Thyroid gland (tissue), 4 donors: ENCODE measurements at places on chromosomes 1 and 21. TPM values are rescaled to one million over a fixed set of nuclear protein-coding genes. Genes with fewer than 3 reads are reported as not detected.

DNA sequence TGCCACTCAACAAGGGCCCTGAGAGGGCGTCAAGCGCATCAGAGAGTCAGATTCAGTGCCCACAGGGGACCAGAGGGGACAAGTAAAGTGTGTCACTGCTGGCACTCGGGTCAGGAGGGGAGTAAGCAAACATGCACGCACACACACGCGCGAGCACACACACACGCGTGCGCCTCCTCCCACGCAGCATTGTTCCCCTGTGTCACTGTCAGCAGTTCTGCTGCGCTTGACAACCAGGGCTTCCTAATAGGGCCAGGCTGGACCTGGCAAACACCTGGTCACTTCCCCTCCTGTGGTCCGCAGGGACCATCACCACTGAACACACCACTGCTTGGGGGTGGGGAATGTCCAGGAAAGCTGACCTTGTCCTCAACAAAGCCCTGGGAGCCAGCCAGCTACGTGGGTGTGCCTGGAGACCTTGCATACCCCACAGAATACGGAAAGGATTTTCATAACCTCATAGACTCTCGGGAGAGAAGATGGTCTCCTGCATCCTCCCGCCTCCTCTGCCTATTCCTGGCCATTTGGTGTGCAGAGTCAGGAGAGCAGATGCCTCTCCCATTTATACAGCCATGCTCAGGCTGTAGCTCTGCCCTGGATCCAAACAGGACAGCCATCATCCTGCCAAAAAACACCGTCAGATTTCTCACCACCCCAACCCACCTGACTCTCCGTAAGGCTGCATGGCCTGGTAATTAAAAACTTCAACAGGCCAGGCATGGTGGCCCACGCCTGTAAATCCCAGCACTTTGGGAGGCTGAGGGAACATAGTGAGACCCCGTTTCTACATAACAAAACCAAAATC lies 73.2 kb downstream of the SSBP3 start:
- DNase-seq = no peak

GRCh38 chr1:116321766-116322175 lies 51.3 kb upstream of the ATP1A1 start:
- no peak for DNase-seq

DNA sequence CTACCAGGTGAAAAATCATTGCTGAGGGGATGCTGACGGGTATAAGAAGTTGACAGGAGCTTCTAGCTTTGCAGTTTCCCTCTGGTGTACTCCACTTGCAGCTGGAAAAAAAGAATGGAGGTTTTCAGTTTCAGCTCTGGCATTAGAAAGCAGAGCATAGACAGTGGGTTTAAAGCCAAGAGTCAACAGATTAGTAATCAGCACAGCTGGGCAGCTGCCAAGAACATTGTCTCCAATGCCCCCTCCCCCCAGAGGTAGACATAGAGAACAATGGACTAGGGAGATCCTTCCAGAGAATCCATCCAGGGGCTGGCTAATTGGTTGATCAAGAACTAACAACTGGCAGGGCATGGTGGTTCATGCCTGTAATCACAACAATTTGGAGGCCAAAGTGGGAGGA lies 10.1 kb upstream of the ZBTB8B start:
- DNase-seq = peak; percentile 3

DNA sequence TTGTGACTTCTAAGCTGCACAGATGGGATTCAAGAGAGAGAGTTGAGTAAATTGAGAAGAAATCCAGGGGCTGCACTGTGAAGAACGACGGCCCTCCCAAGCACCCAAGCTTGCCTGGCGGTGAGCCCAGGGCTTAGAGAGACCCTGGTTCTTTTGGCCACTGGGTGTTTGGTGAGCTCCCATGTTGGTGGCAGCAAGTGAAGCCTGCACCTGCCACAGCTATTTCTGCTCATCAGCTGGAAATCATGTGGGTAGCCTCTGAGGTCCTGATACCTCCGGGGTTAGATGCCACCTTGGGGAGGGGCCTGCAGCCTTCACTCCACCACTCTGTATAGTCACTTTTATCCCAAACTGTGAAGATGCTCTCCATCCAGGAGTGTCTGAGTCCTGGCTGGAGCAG lies 6.2 kb upstream of the BTG2 start:
- DNase-seq = no peak

GRCh38 chr1:243890576-243890975 lies 40.5 kb upstream of the AKT3 start:
- DNase-seq = no peak

GRCh38 chr1:59046730-59047157 lies 250.2 kb upstream of the FGGY start:
- DNase-seq = peak; percentile 21

DNA sequence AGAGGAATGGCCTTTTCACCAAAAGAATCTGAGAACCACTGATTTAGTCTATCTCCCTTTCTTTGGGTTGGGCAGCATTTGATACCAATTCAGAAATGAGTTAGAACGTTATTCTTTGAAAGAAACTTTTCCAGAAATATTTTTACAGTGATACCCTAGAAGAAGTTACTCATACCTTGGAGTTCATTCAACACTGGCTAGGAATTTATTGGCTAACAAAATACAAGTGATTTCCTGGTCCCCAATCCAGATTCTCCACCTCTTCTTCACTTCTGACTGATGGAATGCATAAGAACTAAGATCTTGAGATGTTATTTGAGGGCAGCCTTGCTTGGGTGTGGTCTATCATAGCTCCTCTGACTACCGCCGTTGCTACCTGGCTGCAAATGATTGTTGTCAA lies 9.4 kb downstream of the C1orf162 start:
- DNase-seq = no peak

DNA sequence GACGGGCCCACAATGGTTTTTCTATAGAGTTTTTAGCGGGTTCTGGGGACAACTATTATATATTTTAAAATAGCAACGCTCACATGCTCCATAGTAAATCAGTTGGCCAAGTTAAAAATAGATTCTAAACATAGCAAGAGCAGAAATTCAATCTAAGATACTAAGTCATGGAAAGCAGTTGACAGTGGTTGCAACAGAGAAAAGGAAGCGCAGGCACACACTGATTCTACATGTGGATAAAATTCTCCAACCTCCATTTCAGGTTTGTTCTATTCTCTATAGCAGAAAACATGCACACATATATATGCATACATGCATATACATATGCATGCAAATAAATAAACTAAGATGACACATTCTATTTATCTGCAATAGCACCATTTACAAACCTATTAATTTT lies 89.6 kb upstream of the HNRNPU start:
- DNase-seq = no peak

GRCh38 chr1:223852337-223852736 lies 6.6 kb upstream of the TP53BP2 start:
- no peak for DNase-seq

DNA sequence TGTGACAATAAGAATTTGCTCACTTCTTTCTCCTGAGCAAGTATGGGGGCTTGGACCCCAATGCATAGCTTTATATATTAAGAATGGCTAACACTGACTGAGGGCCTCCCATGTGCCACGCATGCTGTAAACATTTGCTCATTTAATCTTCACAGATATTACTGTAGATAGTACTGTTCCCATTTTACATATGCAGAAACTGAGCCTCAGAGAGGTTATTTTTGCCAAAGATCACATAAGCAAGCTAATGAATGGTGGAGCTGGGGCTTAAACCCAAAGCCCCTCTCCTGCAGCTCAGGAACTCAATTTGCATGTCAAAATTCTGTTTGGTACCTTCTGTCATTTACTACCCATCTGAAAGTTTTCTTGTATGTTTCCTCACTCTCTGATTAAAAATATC lies 163.5 kb upstream of the NFIA start:
- no peak for DNase-seq

DNA sequence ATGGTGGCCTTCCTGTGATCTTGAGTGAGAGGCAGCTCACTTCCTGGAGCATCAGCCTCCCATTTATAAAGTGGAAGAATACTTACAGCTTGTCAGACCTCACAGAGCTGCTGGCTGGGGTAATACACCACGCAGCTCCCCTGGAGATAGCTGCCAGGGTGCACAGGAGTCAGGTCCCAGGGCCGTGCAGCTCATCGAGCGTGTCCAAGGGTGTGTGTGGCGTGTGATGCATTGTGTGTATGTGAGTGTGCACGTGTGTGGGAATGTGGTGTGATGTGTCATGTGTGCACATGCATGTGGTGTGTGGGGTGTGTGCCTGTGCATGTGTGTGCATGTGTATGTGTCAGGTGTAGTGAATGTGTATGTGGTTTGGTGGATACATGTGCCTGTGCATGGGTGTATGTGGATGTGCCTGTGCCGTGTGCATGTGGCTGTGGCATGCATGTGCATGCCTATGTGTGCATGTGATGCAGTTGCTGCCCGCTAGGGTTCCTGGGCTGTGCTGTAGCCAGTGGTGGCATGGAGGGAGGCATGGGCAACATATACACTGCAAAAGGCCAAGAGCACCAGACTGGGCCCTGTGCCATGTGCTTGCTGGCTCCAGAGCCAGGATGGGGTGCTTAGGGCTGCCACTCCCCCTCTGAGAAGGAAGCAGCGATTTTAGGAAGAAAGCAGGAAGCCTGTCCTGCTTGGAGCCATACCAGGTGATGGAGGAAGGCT lies 24.6 kb downstream of the WNT3A start:
- DNase-seq = no peak

DNA sequence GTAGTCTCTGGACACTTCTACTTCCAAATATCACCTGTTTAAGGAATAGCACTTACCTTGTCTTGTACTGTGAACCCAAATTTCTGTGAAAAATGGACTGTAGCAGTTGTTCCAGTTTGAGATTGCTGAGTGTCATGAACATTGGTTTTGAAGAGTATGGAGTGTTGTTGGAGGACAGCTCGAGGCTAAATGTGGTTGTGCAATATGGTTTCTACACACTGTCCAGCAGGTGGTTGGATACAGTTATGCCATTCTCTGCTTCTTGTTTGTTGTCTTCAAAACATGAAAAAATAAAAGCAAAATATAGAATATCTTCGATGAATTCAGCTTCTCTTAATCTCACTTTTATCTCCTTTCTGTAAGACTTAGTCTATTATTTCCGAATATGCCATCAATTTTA lies 67.1 kb downstream of the DDR2 start:
- DNase-seq = no peak

DNA sequence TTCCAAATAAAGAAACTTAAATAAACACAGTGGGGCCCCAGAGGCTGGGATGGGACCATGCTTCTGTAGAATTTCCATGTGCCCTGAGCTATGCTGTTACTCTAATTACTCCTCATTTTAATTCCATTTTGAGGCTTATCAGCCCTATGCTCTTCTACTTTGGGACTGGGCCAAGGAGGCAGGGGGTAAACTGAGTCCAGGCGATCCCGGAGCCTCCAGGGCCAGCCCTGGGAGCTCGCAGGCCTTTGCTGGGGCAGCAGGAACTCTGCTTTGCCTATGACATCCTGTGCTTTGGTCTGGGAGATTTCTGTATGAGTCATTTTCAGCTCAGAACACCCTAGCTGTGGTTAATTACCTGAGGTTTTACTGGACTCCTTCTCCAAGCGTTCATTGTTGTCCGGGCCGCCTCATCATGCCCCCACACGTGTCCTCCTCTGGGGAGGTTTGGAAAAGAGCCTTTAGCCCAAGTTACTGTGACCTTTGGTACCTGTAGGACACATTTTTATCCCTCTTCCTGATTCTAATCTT lies 95.7 kb downstream of the RHOU start:
- no peak for DNase-seq

- peak; percentile 51 for DNase-seq
Observed at GRCh38 chr1:235060607-235061470, 67.8 kb downstream of the TOMM20 start.

DNA sequence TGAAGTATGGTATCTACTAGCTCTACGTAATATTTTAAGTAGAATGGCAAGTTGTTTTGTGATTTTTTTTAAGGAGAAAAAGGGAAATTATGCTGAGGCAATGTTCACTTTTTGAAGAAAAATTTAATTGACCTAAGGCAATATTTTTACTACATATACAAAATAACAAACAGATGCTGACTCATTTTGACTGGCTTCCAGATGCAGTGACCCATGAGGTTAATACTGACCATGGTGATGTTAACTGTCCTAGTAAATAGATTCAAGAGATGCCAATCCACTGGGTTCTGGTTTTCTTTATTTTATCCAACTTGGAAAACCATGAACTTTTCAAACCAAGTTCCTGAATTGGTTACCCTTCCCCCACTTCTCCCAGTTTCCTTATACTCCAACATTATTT lies 154.9 kb downstream of the CRB1 start:
- no peak for DNase-seq

DNA sequence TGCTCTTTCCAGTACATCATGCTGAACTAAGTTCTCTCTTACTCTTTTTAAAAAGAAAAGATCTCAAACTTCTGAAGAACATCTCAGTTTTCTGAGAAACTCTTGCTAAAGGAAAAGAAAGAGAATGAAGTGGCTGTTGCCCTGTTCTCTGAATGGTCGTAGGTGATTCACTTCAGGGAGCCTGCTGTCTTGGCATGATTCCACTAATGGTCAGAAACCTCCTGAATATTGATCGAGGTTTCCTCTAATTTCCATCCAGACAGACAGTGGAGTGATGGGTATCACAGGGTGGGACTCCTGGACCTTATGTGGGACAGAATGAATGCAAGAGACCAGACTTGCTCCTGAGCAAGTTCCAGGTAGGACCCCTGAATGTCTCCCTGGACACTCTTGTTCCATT lies 2.5 kb downstream of the FCRL2 start:
- DNase-seq = no peak

DNA sequence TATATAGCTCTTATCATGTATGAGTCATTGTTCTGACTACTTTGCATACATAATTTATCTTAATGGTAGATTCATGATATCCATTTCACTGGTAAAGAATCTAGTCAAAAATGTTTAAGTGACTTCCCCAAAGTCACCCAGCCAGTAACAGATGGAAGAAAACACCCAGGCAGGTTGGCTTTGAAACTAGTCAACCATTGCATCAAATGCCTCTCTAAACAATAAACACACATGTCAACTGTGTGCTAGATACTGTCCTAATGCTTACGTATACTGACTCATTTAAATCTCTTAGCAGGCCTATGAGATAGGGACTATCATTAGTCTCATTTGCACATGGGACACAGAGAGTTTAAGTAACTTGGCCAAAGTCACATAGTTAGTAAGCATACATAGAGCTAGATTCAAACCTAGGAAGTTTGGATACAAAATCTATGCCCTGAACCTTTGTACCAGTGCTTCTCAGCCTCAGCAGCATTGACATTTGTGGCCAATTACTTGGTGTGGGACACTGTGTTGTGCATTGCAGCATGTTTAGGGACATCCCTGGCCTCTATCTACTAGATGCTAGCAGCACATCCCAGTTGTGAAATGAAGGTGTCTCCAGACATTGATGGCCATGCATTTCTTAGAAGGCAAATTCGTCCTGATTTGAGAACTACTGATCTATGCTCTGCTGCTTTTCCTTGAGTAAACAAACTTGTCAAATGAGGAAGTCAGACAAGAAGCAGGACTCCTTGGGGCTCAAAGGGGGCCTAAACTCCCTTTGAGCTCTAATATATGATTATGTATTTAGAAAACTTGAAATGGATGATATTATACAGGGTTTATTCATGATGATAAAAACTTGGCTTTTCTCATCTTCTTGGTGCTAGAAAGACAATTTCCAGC lies 316.3 kb downstream of the KCNH1 start:
- no peak for DNase-seq

- no peak for DNase-seq
Observed at GRCh38 chr1:66476774-66477173, 57.2 kb upstream of the SGIP1 start.

GRCh38 chr1:5514527-5515183 lies 477.6 kb downstream of the NPHP4 start:
- peak; percentile 75 for DNase-seq

ACTL8 gene
- total RNA-seq = not detected

DPH2 gene
- 13.4 TPM for total RNA-seq

MROH7 gene
- total RNA-seq = 22.0 TPM

PRAMEF10 gene
- total RNA-seq = not detected

KRTAP10-1 gene
- not detected for total RNA-seq

OR2G6 gene
- not detected for total RNA-seq

SWT1 gene
- total RNA-seq = 13.2 TPM

RIMS3 gene
- total RNA-seq = 3.8 TPM

FCN3 gene
- total RNA-seq = 9.1 TPM

AMY1C gene
- total RNA-seq = 24.6 TPM
